ENCODE measurements at places on chromosomes 4 and X.

DNA sequence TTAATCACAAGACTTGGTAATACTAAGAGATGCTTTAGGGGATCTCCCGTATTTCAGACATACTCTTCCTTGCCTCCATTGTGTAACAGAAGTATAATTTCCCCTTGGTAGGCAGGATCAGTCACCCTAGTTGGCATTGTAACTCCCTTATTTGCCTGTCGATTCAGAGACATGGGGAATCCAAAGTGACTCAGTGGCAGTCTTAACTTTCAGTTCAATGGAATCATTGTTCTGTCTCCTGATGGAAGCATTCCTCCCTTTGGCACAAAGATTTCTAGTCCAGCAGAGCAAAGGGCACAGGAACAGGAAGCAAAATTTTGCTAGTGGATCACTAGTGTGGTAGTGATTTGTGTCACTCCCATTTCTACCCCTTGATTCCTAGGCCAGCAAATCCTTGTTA is 80.4 kb downstream of the DCUN1D4 start:
- DNase-seq, result no peak

DNA sequence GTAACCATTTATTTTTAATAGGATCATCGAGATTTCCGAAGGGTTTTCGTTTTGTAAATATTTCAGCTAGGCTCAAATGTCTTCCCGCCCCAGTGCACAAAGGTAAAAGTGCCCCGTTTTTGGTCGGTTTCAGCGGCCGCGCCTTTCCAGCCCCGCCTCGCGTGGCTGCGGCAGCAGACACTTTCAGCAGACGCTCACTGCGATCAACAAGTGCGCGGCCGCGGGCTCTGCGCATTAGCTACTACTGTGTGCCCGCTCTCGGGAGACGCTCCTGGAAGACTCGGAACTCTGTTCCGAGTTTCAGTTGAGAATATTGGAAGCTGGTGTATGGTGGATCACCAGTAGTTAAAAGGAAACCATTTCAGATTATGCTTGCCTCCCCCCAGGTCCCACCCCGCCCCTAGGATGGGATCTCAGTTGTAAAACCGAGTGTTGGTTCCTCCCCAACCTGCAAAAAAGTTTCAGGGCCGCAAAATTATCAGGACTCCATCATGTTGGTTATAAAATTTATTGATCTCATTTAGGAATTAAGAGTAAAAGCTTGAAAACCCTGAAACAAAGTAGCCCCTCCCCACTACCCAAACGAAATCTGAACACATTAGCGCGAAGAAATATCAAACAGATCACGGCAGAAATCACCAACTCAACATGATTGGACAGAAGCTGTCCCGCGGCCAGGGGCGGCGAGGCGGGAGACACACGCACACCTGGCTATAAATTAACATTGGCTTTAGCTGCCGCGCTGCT is 2.2 kb downstream of the SOX3 start:
- no peak for DNase-seq

GRCh38 chrX:3527811-3528210 is 181.4 kb upstream of the MXRA5 start:
- no peak for DNase-seq

DNA sequence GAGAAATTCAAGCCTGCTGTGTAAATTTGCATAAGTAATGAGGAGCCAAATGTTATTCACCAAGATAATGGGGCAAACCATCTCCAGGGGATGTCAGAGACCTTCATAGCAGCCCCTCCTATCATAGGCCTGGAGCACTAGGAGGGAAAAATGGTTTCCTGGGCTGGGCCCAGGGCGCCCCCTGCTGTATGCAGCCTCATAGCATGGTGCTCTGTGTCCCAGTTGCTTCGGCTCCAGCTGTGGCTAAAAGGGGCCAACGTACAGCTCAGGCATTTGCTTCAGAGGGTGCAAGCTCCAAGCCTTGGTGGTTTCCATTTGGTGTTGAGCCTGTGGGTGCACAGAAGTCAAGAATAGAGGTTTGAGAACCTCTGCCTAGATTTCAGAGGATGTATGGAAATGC is 859.3 kb downstream of the RPA4 start:
- DNase-seq, result peak; percentile 9

DNA sequence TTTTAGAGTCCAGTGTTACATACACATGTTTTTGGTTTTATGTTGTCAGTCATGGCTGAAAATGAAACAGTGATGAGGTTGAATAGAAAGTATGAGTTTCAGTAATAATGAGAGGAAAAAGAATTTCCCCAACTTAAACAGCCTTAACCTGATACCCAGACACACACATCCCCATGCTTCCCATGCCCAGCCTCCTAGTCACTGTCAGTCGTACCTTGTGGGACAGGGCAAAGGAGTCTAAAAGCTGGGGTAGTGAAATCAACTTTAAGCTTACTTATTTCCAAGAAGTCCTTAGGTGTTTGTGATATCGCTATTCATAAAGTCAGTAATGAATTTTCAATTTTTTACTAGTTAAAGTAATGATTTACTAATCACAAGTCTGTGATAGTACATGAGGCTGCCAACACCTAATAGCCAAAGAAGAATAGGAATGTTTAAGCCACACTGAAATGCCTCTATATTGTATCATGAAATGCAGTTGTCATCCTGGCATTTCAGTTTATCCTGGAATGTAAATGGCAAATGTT is 24.3 kb upstream of the GPR34 start:
- DNase-seq, result no peak

GRCh38 chr4:109462297-109462696 is 28.7 kb downstream of the SEC24B start:
- no peak for DNase-seq

- DNase-seq, result no peak
Measured at GRCh38 chrX:19793471-19793870, 93.9 kb downstream of the SH3KBP1 start.

DNA sequence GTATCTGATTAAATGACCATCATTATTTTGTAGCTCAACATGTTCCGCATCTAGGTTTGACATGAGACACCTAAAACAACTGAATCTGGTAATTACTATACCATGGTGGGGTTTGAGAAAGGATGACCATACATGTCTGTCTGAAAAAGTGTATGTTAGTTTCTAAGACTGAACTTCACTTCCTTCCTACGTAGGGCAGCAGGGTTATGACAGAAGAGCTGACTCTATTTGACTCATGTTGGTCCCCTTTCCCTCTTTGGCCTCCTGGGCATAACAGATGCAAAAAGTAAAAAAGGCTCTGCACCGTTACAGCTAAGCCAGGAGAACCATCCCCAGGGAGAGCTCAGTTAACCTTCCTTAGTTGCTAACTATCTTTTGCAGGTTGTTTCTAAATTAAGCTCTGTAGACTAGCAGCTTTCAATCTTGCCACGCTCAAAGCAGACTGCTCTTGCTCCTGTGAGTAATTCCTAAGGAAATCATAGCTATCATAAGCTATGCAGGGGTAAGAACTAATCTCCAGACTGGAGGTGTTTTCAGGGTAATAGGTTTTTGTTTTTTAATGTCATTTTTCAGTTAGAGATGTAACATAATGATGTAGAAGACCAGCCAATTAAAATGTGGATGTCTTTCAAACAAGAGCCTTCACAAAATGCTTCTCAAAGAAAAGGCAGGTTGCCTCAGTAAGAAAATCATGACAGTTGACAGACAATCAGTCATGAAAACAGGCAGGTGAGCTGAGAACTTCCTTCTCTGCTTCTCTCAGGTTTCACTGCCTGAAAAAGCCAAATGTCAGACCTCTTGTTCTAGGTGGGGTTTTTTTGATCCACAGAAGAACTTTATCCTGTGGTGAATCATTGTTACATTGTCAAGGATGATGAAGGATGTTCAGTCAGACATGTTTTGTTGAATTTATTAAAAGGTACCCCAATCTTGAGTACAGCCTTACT is 66.9 kb upstream of the DAPP1 start:
- no peak for DNase-seq

DNA sequence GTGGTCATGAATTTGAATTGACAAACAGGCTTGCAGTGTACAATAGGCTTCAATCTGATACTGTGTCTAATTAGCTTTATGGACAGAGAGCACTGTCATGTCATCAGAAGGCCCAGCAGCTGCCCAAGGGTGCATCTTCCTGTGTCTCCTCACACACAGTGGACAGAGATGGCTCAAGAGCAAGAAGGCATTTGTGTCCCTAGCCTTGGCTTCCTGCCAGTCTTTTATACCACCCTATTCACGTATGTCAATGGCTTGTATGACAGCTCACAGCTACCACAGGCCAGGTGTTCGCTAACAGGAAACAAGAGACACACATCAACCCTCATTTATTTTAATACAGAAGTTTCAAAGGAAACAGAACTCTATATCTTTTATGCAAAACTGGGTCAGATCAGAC is 874.0 kb upstream of the AGA start:
- no peak for DNase-seq
